ENCODE measurements at places on chromosomes 3 and 15. TPM values are rescaled to one million over a fixed set of nuclear protein-coding genes. Genes with fewer than 3 reads are reported as not detected.
A peak's percentile ranks its signal among the peaks of the same experiment; 100 is the strongest.

SLC28A1 gene
- not detected for total RNA-seq

DNA sequence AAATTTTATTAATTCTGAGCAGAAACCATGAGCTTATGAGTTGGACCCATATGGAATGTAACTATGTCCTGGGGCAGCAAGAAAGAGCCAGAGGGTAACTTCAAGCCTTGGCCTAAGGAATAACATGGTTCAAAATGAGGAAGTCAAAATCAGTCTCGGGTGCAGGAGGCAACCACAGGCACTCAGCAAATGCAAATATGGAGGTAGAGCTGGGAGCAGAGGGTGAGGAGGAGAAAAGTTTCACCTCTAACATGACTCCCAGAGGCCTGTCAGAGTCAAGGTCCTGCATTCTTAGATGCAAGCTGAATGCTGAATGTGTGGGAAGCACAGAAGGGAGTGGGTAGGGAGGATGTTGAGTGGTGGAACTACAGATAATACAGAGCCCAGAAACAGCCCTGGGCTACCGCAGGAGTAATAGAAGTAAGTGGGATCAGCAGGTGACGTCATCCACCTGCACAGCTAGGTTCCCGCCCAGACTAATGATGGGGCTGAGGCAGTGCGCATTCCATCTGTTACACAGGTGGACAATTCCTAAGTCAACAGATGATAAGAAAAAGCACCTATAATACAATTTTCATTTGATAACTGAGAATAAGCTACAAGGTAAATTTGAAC lies 279.8 kb upstream of the ARRDC4 start:
- no peak for DNase-seq

- no peak for DNase-seq
Measured at GRCh38 chr15:38864122-38864521, 299.5 kb upstream of the RASGRP1 start.

DNA sequence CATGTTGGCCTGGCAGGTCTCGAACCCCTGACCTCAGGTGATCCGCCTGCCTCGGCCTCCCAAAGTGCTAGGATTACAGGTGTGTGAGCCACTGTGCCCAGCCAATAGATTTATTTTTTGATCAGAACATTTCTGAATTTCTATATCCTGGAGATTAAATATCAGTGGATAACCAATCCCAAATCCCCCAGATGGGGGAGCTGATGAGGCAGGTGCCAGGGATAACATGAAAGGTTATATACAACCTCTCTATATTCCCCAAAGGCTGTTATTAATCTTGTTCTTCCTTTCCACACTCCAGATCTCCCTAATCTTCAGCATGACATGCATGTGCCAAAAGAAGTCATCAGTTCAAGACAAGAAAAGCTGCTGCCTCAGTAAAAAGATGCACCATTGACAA lies 112.3 kb downstream of the WDR76 start:
- no peak for DNase-seq

GPR62 gene
- total RNA-seq, result not detected

DNA sequence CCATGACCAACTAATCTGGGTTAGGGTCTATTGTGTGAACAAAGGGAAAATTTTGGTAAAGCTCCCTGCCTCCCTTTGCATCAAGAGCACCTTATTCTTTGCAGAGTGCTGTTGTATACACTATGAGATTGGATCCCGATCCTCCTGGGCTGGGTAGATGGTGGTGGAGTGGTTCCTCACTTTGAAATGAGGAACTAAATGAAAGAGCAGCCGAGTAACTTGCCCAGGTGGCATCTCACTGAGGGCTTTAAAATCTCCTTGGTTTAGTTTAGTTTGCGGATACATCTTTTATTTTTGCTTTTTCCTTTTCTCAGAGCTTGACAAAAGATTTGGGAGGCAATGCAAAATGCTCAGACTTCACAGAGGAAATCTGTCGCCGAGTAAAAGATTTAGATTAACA lies 19.4 kb downstream of the IDH3A start:
- no peak for DNase-seq

DNA sequence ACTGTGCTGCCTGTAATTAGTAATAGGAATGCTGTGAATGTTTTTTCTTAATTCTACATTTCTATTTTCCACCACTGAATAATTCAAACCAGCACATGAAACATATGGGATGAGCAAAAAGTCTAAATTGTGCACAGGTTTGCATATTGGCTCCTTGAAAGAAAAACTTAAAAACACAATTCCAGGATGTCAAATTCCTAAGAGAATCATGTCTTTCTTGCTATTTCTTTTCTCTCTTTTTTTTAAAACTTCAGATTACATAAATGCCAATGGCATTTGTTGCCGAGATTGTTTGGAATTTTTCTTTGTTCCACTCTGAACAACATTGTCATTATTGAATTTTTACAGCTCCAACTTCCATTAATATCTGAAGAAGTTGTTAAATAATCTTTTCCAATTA lies 60.8 kb downstream of the VGLL3 start:
- DNase-seq, result no peak

DNA sequence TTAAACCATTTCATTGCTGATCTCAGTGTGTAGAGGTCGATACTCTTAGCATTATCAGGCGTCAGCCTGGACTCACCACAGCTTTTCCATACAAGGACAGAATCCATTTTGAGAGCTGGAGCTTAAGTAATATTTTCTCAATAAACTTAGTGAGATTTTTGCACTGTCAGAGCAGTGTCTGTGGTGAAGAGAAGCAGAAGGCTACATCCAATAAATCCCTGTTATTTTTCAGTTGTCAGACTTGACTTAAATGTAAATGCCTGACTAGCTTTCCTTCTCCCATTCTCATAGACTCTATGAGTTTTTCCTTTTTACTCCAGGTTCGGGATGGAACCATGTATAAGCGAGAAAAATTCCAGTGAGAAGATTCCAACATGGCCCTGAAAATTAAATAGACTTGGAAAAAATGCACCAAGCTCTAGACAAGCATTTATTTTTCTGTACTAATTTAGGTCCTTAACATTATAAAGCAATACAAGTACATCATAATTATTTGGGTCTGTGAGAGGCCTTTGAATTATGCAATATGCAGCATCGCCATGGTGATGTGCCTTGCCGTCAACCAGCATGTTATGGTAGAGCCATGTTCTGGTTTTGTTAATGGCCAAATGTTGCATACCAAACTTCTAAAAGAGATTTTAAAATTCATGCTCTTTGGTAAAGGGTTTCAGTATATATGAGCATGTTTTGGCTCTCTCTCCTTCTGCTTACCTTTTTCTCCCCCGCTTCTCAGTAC lies 62.0 kb downstream of the RARB start:
- no peak for DNase-seq

DNA sequence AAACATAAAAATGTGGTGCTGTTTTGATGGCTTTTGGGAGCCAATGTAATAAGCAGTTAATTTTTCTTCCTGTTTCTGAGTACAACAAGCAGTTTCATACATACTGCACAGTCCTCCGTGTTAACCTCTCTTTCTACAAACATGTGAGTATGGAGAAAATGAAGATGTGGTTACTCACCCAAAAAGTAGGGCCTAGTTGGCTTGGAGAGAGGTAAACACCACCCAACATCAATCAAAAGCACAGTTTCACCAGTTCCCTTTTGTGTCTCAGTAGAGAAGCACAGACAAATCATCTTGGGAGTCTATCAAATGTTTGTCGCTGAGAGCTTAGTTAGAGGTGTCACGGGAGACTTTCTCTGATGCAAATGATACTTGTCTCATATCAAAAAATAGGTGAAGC lies 320.2 kb downstream of the UNC13C start:
- no peak for DNase-seq

EXD1 gene
- not detected for total RNA-seq

- DNase-seq, result no peak
Measured at GRCh38 chr3:67094167-67094566, 96.1 kb downstream of the KBTBD8 start.

ANKRD34C gene
- total RNA-seq, result not detected

DNA sequence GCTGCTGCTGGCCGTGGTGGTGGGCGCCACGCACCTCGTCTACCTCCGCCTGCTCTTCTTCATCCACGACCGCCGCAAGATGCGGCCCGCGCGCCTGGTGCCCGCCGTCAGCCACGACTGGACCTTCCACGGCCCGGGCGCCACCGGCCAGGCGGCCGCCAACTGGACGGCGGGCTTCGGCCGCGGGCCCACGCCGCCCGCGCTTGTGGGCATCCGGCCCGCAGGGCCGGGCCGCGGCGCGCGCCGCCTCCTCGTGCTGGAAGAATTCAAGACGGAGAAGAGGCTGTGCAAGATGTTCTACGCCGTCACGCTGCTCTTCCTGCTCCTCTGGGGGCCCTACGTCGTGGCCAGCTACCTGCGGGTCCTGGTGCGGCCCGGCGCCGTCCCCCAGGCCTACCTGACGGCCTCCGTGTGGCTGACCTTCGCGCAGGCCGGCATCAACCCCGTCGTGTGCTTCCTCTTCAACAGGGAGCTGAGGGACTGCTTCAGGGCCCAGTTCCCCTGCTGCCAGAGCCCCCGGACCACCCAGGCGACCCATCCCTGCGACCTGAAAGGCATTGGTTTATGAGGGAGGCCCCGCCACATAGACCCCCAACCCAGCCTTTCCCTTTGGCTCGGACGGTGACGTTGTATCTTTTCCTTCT lies 1.1 kb downstream of the GPR27 start:
- peak; percentile 49 for DNase-seq

DNA sequence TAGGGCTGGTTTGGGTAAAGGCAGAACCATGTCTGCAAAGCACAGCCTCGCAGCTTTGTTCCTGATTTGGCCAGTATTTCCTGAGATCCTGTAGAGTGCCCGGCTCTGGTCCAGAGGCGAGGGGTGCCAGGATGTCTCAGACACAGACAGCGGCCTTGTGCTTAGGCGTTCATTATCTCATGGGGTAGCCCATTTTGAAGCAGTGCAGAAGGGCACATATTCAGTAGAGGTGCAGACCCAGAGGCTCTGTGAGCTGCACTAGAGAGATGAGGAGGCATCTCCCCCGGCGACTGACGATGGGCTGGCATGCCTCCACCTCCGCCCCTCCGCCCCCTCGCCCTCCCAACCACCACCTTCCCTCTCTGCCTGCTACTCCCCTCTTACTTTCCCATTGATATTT lies 170.3 kb downstream of the CHDH start:
- DNase-seq, result no peak

GRCh38 chr3:72345237-72345878 lies 502.9 kb downstream of the SHQ1 start:
- no peak for DNase-seq

CP gene
- total RNA-seq, result 48.9 TPM

DNA sequence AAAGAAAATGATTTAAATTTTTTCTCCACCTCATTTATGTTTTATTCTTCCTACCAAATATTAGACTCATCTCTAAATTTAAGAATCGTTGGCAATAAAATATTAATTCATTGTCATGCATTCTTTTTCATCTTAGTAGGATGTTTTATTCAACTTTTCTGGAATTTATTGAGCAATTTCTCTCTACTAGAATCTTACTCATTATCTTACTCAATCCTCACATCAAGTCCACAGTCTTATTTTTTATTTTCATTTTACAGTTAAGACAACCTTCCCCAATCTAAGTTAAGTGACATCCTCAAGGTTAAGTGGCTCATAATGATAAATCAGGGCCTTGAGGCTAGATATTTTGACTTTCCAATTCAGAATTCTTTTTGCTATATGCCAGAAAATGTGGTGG lies 15.9 kb upstream of the ALDH1A2 start:
- DNase-seq, result no peak

DNA sequence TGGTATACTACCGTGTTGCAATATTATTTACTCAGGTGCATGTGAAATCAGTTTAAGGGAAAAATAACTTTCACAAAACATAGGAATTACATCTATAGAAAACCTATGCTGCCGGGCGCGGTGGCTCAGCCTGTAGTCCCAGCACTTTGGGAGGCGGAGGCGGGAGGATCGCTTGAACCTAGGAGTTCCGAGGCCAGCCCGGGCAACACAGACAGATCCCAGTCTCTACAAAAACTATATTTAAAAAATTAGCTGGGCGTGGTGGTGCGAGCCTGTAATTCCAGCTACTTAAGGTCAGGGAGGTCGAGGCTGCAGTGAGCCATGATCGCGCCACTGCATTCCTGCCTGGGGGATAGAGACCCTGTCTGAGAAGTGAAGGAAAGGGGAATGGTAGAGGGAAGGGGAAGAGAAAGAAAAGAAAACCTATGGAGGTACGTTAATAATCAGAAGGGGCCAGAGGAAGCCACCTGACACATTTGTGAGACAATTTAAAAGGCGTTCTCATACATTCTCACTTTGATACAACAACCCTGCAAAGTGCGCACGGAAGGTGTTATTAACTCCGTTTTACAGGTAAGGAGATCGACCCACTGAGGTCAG lies 456 bp upstream of the TMEM62 start:
- peak; percentile 52 for DNase-seq

- DNase-seq, result no peak
Measured at GRCh38 chr3:45583021-45583851, 11.3 kb upstream of the LIMD1 start.

DNA sequence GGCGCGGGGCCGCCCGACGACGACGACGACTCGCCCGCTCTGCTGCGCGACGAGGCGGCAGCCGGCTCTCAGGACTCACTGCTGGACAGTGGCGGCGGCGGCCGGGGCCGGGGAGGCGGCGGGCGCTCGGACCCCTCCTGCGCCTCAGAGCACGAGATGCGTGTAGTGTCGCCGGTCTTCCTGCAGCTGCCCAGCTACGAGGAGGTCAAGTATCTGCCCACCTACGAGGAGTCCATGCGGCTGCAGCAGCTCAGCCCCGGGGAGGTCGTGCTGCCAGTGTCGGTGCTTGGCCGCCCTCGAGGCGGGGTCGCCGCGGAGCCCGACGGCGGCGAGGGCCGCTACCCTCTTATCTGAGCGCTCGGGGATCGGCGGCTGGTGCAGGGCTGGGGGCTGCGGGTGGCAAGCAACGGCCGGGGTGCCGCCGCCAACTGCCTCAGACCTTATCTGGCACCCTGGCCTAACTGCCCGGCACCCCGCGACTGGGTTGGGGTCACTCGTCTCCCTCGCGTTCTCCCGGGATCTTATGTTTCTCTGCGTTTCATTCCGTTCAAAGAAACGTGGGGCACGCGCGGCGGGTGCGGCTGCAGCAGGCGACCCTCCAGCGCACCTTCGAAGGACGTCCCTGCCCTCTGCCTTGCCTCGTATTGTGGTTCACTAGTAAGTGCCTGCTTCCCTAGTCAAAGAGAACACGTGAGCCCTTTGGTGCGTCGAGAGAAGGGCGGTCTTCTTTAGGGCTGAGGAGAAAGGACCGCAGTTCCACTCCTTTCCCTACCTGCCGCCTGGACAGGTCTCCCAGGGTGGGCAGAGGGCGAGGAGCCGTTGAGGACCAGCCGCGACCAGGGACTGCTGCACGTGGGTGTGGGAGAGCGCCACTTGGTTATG lies 1.0 kb downstream of the C3orf80 start:
- no peak for DNase-seq

- DNase-seq, result no peak
Measured at GRCh38 chr15:89496155-89497098, at the start of gene RHCG. Gene RHCG, minus strand, starts transcription at chr15:89496583. Its CDS starts 39 bp downstream, at chr15:89496544.

SPINK8 gene
- not detected for total RNA-seq

GRCh38 chr15:64813075-64813474 lies 12.4 kb downstream of the PIF1 start:
- no peak for DNase-seq

- no peak for DNase-seq
Measured at GRCh38 chr3:157465741-157466140, 29.1 kb downstream of the PTX3 start.

PSTPIP1 gene
- 18.4 TPM for total RNA-seq

GRCh38 chr15:38518084-38518483 lies 46.5 kb downstream of the RASGRP1 start:
- no peak for DNase-seq
